ENCODE measurements at places on chromosomes 1 and 21.

- no peak for DNase-seq
These were observed 22.1 kb downstream of the A3GALT2 start for GRCh38 chr1:33298623-33299277.

DNA sequence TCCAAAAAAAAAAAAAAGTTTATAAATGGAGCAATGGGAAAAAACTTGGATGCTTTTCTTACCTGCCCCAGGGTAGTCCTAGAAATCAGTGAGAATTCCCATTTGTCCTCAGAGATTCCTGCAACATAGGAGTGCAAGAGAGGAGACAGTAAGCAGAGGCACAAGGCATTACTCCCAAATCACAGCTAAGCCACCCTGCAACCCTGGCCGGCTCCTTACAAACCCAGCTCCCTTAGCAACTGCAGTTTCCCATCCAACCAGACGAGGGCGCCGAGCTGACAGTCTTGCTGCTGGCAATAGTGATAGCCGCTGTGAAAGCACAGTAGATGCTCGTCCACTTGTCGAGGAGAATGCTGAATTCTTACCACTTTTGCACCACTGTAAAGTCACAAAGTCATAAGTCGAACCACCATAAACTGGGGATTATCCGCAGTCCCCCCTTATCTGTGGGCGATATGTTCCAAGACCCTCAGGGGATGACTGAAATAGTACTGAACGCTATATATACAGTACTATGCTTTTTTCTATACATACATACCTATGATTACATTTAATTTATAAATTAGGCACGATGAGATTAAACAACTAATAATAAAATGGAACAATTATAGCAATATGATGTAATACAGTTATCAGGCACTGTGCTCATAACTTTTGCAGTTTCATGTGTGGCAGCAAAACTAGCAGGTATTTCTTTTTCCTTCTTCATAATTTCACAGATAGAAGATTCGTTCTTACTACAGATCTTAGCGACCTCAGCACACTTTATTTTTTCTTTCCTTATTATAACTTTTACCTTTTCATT, 6.0 kb upstream of the PITHD1 start:
- DNase-seq, result peak; percentile 67

GRCh38 chr1:109391626-109392025, 6.1 kb downstream of the SORT1 start:
- DNase-seq, result no peak

- no peak for DNase-seq
These were observed 28.2 kb downstream of the TLR5 start for GRCh38 chr1:223114871-223115270.

- no peak for DNase-seq
These were observed 40.0 kb downstream of the URB2 start for GRCh38 chr1:229665912-229666558.

GRCh38 chr1:228259951-228260350, 52.1 kb downstream of the OBSCN start:
- no peak for DNase-seq

GRCh38 chr1:198888379-198888943, 249.6 kb downstream of the PTPRC start:
- DNase-seq, result no peak

- DNase-seq, result no peak
These were observed 40.4 kb downstream of the HUNK start for GRCh38 chr21:31913182-31913608.

GRCh38 chr1:233081735-233082134, 131.3 kb downstream of the NTPCR start:
- DNase-seq, result no peak

- DNase-seq, result no peak
These were observed 21.6 kb upstream of the PLEKHM2 start for GRCh38 chr1:15662477-15662876.

- DNase-seq, result no peak
These were observed 31.9 kb upstream of the SLC19A1 start for GRCh38 chr21:45574081-45574501.

- no peak for DNase-seq
These were observed 21.2 kb upstream of the FAM131C start for GRCh38 chr1:16094453-16095158.

DNA sequence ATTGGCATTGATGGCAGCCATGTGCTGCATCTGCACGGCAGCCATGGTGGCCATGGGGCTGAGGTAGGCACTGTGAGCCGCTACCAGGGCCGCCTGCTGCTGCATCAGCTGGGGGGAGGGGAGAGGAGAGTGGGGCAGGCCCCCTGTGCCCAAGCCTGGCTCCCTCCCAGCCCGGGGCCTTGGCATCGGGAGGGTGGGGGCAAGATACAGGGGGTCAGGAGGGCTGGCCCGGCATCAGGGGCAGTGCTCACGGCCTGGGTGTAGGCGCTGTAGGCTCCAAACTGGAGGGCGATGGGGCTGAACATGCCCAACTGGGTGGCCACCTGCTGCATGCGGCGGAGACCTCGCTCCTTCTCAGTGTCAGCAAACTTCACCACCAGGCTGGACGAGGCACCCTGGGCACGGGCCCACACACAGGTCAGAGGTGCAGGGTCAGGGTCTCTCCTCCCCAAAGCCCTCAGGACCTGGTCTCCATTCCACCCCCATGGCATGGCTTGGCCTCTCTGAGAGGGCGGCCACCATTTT, 9.0 kb downstream of the CELF3 start:
- DNase-seq, result no peak

DNA sequence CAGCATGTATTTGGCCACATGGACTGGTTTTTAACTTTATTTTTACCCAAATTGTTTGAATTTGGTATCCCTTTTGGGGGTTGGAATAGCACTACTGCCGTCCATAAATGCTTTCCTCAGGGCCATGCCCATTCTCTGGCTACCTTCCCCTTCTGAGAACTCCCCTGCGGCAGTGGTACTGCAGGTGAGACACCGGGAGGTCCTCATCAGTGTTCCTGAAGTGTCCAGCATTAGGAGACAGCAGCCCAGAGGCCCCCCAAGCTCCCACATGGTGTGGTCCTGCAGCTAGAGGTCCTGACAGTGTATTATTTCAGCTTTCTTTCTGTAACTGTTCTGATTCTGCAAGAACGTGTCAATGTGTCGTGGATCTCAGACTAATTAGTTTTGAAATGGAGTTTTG, 8.9 kb downstream of the LMO4 start:
- DNase-seq, result no peak

- no peak for DNase-seq
These were observed 32.4 kb downstream of the IER5 start for GRCh38 chr1:181120924-181121323.

DNA sequence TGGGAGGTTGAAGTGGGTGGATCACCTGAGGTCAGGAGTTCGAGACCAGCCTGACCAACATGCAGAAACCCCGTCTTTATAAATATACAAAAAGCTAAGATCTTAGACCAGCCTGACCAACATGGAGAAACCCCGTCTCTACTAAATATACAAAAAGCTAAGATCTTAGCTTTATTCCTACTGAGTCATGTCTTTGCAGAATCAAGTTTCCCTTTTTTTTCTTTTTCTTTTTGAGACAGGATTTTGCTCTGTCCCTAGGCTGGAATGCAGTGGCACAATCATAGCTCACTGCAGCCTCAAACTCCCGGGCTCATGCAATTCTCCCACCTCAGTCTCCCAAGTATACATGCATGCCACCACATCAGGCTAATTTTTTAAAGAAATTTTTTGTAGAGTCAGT, 21.4 kb downstream of the KDM5B start:
- DNase-seq, result no peak

- DNase-seq, result no peak
These were observed 51.4 kb downstream of the ZBTB18 start for GRCh38 chr1:244102468-244102867.

GRCh38 chr1:3907031-3907534, 7.0 kb upstream of the C1orf174 start:
- DNase-seq, result no peak

DNA sequence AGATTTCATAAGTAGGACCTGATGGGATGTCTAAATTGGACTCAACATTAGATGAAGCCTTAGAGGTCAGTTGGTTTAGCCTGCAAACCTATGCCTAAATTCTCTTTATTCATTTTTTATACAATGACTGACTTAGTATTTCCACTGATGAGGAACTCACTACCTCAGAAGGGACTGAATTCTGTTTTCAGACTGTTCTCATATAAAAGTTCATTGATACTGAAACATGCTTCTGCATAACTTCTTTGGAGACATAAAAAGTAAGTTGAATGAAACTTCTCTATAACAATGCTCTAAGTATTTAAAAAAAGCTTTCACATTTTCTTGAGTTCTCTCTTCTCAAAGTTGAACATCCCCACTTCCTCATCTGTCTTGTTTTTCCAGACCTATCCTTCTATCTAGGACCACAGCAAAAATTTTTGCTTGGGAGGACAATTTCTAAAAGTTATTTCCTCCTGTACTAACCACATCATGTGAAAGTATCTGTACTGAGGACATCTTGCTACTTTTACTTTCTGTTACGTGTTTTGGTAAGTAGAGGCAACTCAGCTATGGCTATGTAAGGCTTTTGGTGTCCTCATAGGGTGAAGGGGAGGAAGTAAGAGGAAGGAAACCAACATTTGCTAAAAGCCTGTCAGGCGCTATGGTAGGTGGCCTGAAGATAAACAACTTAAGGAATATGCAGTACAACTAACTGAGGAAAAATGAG, 64.1 kb downstream of the USP24 start:
- peak; percentile 5 for DNase-seq

- no peak for DNase-seq
These were observed 60.1 kb upstream of the TARBP1 start for GRCh38 chr1:234538930-234539649.

DNA sequence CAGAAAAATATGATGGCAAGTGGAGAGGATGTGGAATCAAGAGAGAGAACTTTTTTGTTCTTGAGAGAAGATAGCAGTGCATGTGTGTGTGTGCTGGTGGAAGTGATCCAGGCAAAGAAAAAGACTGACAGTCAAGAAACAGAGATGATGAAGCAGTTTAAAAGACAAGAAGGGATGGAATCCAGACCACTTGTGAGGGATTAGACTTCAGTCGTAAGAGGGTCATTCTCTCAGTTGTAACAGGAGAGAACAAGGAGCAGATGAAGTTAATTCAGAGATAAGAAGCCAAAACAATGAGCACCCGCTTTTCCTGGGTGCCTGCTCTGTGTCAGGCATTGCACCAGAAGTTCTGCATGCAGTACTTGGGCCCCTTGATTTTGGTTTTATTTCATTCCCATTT, 76.6 kb downstream of the RNF220 start:
- DNase-seq, result no peak

GRCh38 chr1:8345621-8346415, 27.9 kb downstream of the SLC45A1 start:
- DNase-seq, result no peak

GRCh38 chr1:101002551-101002950, 23.0 kb downstream of the DPH5 start:
- DNase-seq, result no peak

DNA sequence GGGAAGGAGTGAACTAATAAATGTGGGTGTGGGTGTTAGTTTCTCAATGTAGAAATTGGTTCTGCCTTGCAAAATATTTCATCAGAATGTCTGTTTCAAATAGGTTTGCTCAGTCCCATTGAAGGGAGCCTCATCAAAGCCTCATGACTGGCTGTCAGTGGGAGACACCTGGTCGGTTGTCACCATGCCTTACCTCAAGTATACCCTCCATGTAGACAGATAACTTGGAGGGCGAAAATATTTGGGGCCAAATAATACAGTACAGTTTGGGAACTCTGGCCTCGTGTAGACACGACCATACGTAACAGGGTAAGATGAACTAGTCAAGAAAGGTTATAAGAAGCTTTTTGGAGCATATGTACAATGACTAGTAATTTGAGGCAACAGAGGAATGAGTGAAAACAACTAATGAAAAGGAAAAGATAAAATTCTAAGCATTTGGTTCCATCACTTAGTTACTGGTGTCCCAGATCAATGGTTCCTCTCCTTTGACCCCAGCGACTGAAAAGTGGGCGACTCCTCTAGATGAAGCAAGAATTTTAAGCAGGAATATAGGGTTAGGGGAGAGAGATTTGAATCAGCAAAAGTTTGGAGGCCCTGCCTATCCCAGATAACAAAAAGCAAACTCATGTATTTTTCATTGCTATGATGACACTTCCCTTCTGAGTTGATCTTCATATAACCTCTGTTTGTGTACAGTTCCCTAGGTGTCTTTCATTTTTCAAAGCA, 163.9 kb downstream of the LRRC40 start:
- no peak for DNase-seq

- no peak for DNase-seq
These were observed 86.5 kb upstream of the KAZN start for GRCh38 chr1:14511796-14512585.

GRCh38 chr1:40316595-40317393, at the start of gene COL9A2:
Gene COL9A2, minus strand, starts transcription at chr1:40317286. Its CDS starts 89 bp downstream, at chr1:40317197.
- DNase-seq, result peak; percentile 50

DNA sequence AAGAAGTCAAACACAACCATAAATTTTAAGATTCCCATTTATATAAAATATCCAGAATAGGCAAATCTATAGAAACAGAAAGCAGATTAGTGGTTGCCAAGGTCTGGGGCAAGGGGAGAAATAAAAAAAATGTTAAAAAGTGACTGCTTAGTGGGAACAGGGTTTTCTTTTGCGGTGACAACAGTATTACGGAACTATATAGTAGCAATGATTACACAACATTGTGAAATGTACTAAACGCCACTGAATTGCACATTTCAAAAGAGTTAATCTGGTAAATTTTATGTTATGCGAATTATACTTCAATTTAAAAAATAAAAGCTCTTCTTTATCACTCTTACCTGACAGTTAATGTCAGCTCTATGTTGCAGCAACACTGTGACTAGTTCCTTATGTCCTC, 105.2 kb downstream of the ACBD6 start:
- no peak for DNase-seq

DNA sequence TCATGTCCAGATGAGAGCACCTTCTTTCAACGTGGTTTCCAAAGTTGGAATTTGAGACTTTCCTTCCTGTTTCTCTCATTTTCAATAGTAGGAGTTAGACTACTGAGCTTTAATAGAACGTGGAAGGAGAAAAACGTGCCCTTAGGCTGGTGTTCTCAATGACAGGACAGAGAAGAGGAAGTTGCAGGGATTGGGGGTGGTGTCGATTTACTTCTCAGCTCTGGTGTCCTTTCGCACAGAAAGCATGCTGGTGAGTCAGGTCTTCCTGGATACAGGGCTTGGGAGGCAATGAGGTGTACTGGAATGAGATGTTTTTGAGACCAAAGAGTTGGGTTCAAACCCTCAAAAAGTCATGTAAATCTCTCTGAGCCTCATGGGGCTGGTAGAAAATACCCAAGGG, 67.1 kb downstream of the HIVEP3 start:
- no peak for DNase-seq

- no peak for DNase-seq
These were observed 25.0 kb upstream of the SLC2A1 start for GRCh38 chr1:42983693-42984092.

DNA sequence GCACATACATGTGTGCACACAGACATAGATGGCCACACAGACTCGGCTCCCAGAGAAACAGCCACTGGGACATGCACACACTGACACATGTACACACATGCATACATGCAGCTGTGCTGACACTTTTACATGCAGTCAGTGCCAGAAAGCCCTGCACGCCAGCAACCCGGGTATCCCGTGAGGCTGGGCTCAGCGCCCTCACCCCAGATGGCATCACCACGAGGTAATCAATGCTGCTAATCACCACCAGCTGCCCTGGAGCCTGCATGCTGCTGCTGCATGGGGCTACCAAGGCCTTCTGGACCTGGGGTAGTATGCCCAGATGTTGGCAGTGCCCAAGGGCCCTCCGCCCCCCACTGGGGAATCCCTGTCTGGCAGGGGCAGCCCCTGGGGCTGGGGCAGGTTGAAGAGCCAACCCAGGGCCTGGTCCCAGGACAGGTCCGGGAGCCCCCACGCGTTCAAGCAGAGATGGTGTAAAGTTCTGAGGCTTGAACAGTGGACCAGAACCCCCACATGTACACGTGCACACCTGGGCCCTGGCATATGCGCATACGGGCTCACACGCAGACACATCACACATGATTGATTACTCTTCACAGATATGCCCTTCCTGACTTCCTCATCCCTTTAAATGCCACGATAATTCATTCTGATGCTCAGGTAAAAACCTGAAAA, 2.7 kb upstream of the COL16A1 start:
- DNase-seq, result no peak
